Putamen (tissue), 1 donor: ENCODE measurements at places on chromosomes 2 and 18.

GRCh38 chr2:206512999-206513398 lies 69.7 kb downstream of the ADAM23 start:
- DNase-seq, result no peak

DNA sequence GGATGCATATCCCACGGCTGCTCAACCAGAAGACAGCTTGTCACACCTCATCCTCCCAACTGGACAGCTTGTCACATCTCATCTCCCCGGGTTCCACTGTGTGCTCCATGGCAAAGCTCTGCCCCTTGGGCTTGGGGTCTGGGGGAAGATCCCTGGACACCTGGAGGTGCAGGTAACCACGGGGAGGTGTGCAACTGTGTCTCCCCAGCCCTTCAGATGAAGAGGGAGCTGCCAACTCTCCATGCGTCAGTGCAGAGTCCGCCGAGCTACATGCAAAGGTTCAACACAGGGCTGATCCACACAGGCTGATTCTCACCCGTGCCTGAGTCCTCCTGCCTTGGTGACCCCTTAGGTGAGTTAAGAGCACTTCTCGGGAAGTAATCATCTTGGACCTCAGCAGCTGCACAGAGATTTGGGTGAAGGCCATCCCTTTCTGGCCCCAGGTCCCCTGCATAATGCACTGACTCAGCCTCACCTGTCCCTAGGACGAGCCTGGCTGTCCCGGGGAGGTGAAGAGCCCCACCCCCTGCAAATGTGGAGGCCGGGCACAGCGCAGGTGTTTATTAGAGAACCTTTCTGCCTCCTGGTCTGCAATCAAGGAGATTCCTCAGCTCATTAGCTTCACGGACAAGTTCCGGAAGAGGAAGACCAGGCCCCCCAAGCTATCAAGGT lies 157.9 kb downstream of the PXDN start:
- no peak for DNase-seq

GRCh38 chr2:111671426-111672150 lies 212.4 kb downstream of the ANAPC1 start:
- no peak for DNase-seq

GRCh38 chr2:112310906-112311305 lies 35.5 kb downstream of the ZC3H6 start:
- DNase-seq, result no peak

GRCh38 chr2:200239216-200239615 lies 67.3 kb upstream of the SPATS2L start:
- no peak for DNase-seq

- no peak for DNase-seq
These were observed 28.3 kb downstream of the MTHFD2 start for GRCh38 chr2:74226648-74227213.
